ENCODE measurements at places on chromosomes 7 and 10.
A peak's percentile ranks its signal among the peaks of the same experiment; 100 is the strongest.

- DNase-seq, result no peak
Measured at GRCh38 chr7:68688416-68689086, 909.7 kb upstream of the AUTS2 start.

- peak; percentile 55 for DNase-seq
Measured at GRCh38 chr7:140230516-140230860, 53.7 kb upstream of the KDM7A start.

GRCh38 chr7:148962823-148963582 is 65.3 kb downstream of the PDIA4 start:
- DNase-seq, result no peak

DNA sequence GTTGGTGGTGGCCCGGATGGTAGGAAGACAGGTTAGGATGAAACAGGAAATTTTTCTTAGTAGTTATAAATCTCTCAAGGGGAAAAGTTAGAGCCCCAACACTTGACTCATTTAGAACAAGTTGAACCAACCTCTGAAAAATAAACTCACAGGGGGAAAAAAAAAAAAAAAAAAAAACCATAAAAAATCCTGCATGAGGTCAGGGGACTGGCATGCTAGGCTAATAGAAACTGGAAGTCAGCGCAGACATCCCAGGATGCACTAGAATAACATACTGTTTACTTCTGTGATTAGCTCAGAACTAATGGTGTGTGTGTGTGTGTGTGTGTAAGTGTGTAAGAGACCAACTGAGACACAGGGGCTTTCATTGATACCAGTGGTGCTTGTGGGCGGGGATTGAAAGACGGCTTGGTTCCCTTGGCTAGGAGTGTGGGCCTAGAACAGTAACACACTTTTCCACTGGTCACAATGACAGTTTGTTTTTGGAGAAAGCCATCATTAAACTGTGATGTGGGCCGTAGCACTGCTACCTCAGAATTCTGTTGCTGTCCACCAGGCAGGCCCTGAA is 491.6 kb upstream of the GALNT17 start:
- DNase-seq, result no peak

GRCh38 chr7:134710511-134710853 is 63.8 kb downstream of the BPGM start:
- DNase-seq, result no peak

DNA sequence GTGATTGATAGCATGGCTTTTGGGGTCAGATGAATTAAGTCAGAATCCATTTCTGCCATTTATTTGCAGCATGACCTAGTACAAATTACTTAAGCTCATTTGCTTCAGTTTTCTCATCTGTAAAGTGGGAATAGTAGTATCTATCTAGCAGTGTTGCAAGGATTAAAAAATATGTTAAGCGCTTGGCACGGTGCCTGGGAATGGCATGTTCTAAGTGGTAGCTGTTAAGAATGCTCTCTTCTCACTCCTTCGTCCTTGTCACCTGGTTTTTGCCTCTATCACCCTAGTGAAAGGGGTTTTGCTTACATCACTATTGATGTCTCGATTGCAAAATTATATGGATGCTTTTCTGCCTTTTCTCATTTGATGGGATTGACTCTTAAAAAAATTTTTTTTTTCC is 7.4 kb downstream of the TMEM248 start:
- DNase-seq, result no peak

DNA sequence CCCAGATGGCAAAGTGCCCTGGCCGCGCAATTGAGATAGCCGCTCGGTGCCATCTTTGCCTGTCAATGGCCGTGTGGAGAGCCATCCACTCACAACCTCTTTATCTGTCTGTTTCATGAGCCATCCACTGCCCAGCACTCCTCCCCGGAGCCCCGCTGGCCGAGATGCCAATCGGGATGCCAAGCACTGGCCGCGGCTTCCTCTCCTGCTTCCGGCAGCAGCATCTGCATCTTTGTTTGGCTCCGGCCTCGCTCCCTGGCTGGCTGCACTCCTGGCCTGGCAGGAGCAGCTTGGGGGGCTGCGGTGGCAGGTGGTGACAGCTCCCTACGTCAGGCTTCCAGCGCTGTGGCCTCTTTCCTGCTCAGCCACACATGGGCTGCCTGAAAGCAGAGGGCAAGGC is 231.7 kb downstream of the USP6NL start:
- no peak for DNase-seq

DNA sequence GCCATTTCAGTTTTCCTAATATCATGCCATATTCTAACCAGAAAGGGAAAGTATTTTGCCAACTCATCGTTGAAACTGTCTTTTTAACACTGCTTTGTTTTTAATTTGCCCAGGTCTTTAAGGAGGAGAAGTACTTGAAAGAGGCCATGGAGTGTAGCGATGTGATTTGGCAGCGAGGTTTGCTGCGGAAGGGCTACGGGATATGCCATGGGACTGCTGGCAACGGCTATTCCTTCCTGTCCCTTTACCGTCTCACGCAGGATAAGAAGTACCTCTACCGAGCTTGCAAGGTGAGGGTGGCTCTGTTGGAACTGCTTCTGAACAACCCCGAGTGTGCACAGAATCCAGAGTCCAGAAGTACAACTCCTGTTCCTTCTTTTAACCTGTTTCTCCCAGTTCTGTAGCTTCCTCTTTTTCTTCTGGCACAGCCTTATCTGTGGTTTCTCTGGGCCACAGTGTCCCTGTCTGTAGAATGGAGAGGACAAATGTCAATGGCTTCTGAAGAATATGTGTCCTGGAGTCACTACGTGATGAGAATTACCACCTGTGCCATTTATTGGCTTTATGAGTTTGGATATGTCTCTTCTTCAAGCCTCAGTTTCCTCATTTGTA is 60.1 kb downstream of the LANCL2 start:
- DNase-seq, result no peak

GRCh38 chr10:65358565-65358964 is 1567.3 kb upstream of the LRRTM3 start:
- no peak for DNase-seq

DNA sequence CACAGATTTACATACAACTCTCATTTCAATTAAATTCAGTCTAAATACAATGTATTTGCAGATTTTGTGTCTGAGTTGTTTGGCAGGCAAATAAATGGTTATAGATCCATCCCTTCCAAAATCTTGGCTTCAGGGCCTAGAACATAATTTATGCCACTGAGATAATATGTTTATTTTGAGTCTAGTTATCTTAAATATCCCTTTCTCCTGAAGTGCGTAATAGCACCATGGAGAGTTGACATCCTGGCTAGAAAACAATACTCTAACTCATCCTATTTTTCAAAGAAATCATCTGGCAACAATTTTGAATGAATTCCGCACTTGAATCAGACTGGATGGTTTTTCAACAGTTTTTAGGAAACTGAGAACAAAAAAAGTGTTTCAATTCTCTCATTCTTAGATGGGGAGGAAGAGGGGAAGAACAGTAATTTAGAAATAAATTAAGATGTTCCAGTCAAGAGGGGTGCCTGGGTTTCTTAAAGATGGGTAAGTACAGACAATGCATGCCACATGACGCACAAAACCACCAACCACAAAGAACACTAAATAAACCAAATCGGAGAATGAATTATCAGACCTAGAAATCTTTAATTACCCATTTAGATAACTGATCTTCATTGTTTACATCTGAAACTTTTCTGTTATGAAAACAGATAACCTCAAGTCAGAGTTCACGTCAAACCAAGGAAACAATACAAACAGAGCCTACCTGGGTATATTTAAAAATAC is 228.7 kb upstream of the PTN start:
- DNase-seq, result no peak

DNA sequence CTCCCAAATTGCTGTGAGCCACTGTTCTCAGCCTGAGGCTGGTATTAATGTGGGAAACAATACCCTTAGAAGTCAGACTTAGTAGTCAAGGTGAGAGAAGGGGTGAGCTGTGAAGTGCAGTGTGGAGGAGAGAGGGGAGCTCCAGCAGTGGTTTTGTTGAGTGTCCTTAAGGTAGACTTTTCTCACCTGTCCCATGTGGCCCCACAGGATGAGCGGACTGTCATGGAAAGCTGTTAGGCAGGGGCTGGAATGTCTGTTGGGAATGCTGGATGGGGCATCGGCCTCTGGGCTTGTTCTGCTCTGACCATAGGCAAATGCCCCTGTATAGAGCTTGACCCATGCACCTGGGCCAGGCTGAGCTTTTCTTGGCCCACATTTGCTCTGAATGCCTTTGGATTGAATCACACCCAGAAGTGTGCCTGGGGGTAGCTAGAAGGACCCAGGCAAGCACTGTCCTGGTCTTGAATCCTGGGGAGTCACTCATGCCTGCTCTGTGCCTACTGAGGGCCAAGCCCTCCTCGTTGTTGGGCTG is 36.3 kb upstream of the SH2D4B start:
- DNase-seq, result no peak

DNA sequence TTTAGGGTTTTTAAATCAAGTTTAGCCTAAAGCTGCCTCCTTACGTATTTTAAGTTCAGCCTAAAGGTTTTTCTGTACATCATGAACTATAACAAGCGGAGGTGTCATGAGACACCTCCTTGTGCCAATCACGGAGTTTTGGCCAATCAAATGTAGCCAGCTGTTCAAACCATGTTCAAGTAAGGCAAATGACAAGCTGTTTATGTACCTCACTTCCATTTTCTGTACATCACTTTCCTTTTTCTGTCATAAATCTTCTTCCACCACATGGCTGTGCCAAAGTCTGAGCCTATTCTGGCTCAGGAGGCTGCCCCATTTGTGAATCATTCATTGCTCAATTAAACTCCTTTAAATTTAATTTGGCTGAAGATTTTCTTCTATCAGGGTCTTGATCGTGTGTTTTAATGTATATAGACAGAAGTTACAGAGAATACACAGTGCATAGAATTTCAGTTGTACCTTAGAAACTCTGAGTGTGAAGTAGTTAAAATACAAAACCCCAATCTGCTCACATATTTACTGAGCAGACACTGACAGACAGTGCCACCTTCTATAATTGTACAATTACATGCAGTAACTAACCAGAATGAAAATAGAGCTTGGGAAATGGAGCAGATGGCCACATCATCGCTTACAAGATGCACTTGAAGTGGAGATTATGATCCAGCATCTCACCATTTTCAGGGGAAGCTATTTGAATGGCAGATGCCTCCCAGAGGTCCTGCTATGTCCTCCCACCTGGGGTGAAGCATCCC is 76.9 kb upstream of the LANCL2 start:
- DNase-seq, result no peak

- DNase-seq, result no peak
Measured at GRCh38 chr7:124702385-124702784, 63.2 kb downstream of the GPR37 start.

DNA sequence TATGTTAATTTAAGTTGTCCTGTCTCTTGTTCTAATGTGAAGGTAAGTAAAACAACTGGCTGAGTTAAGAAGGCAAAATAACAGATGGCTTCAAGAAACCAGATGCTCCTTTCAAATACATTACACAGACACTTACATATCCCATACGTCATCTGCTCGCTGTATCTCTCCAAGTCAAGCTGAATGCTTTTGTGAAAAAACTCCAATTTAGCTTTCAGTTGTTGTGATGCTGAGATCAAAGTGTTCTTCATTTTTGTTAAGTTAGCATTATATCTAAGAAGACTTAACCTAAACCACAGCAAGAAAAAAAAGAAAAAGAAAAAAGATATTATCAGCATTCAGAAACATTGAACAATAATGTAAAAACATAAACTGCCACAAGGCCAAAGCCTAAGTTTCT is 18.5 kb upstream of the ERLIN1 start:
- no peak for DNase-seq

GRCh38 chr10:116702165-116702564 is 40.2 kb downstream of the HSPA12A start:
- no peak for DNase-seq

DNA sequence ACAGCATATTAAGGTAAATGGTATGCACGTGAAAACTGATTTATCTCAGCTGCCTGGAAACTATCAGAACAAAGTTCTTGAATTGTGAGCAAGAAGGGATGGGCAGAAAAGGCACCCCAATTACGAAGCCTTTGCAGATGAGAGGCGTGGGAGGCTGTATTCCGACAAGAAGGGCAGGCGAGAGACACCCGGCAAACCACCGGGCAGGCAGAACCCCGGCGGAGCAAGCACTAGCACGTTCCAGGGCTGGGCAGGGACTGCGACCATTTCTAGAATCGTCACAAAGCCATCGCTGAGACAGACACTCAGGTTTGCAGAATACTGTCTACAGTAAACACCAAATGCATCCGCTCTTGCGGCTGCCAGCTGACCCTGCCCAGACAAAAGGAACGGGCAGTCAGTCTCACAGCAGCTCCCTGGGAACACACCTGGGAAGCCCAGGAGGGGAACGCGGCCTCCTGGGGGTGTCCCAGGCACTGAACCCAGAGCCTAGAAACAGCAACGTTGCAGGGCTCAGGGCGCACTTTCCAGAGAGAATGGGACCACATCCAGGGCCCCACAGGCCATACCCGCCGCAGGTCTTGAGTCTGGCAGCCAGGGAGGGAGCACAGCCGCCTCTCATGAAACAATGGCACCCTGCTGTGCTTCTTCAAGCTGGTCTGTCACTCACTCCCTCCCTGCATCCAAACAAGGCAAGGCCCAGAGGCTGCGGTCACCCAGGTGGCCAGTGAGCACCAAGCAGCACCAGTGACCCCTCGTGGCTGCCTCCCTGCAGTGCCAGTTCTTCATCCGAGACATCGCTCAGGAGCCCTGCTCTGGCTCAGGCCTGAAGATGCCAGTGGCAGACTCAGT is 261.9 kb downstream of the PTPRN2 start:
- DNase-seq, result no peak

- DNase-seq, result no peak
Measured at GRCh38 chr7:81811956-81812865, 42.4 kb upstream of the HGF start.

DNA sequence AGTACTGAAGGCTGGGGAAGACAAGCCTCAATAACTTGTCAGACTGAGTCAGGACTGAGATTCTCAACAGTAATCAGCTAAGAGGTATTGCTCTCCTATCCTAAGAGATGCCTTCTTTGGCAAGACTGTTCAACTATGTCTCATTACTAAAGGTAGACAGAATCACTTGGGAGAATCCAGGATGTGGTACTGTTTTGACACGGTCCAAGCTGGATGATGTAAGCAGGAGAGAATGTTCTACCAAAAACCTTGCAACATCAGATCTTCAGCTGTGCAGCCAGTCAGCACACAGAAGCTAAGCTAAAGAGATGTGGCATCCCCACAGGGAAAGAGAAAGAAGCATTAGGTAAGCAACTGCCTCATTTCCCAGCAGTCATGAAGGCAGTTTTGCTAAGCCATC is 391.4 kb downstream of the NRG3 start:
- DNase-seq, result no peak

DNA sequence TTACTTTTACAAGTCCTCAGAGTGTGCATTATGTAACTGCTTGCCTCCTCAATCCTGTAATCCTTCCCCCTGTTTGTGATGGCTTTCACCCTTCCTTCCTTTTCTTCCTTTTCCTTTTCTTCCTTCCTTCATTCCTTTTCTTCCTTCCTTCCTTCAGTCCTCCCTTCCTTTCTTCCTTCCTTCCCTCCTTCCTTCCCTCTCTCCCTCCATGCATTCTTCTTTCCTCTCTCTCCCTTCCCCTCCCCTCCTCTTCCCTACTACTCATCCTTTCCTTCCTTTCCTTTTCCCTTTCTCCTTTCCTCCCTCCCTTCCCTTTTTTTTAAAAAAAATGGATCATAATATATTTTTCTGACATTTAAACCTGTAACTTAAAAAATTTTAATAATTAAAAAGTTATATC is 22.2 kb upstream of the ABCA13 start:
- DNase-seq, result no peak
